ENCODE measurements at places on chromosomes 7 and 10. TPM values are rescaled to one million over a fixed set of nuclear protein-coding genes. Genes with fewer than 3 reads are reported as not detected.

Gene CTAGE8
- total RNA-seq: 1.4 TPM

Gene VPS37D
- total RNA-seq: 6.6 TPM

Gene CHN2
- total RNA-seq: 0.56 TPM

Gene MRM2
- 17.7 TPM for total RNA-seq

Gene SHH
- total RNA-seq: not detected

Gene NKX2-3
- not detected for total RNA-seq

Gene SPDYE2
- not detected for total RNA-seq

Gene CYP2C19
- total RNA-seq: 0.12 TPM

Gene ZNF777
- 15.2 TPM for total RNA-seq

Gene PIP
- total RNA-seq: not detected

Gene ADAM8
- total RNA-seq: 2.3 TPM

Gene ZPBP
- total RNA-seq: not detected

GRCh38 chr10:106795619-106796018, 368.9 kb downstream of the SORCS1 start:
- no peak overlapping the region for H3K4me3 ChIP-seq
- no peak overlapping the region for H3K27ac ChIP-seq
- H3K36me3 ChIP-seq: no peaks in the 10 kb centered on the region
- H3K27me3 ChIP-seq: peaks cover 6% of the 10 kb centered on the region

DNA sequence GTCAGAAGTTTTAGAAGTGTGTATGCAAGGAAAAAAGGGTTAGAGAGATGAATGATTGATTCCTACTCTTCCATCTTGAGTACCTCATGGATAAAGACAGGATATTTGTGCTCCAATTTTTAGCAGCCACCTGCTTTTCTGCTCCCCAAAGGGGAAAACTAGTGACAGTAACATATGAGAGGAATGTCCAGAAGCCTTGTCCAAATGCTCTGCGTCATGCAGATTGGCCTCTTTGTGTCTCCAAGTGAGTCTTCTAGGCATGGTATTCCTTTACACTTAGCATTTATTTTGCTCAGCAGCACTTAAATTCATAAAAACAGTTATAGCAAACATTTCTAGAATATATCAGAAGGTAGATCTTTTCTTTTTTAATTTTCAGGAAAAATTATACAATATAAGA, 306.8 kb downstream of the CNTNAP2 start:
- H3K4me1 ChIP-seq: no peaks in the 10 kb centered on the region
- DNase-seq: no peak
- H3K27ac ChIP-seq: no peak overlapping the region

GRCh38 chr10:74755273-74755672, 71.1 kb upstream of the KAT6B start:
- no peaks in the 10 kb centered on the region for H3K36me3 ChIP-seq
- no peak for DNase-seq
- no peak overlapping the region for H3K4me3 ChIP-seq
- H3K27me3 ChIP-seq: no peaks in the 10 kb centered on the region
- H3K27ac ChIP-seq: no peak overlapping the region
- no peaks in the 10 kb centered on the region for H3K4me1 ChIP-seq

DNA sequence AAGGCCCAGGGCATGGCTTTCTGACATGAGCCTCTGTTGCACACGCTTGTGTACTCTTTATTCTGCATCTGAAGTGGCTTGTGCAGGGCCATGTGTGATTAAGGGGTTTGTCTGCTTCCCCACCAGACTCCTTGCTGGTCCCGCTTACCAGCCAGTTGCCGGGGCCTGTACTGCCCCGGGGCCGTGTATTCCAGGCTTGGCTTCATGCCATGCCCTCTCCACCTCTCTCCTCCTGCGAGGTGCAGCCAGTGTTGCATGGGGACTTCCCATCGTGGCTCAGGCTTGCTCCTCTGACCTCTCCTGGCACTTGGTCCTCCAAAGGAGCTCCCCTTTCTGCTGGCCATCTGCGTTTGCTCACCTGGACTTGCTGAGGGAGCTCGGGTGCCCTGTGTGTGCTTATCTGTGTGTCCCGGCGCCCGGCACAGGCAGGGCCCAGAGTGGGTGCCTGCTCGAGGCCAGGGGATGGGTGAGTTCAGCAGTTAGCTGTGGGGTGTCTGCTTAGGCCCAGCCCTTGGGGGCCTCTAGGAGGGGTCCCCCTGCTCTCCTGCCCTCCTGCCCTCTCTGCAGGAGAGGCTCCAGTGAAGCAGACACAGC, 11.0 kb upstream of the C10orf143 start:
- no peak overlapping the region for H3K27ac ChIP-seq
- H3K4me3 ChIP-seq: no peak overlapping the region
- no peaks in the 10 kb centered on the region for H3K36me3 ChIP-seq
- H3K4me1 ChIP-seq: no peaks in the 10 kb centered on the region

GRCh38 chr7:31500656-31501055, 13.2 kb upstream of the ITPRID1 start:
- DNase-seq: no peak
- no peak overlapping the region for H3K4me3 ChIP-seq
- H3K27ac ChIP-seq: no peak overlapping the region
- no peaks in the 10 kb centered on the region for H3K36me3 ChIP-seq

DNA sequence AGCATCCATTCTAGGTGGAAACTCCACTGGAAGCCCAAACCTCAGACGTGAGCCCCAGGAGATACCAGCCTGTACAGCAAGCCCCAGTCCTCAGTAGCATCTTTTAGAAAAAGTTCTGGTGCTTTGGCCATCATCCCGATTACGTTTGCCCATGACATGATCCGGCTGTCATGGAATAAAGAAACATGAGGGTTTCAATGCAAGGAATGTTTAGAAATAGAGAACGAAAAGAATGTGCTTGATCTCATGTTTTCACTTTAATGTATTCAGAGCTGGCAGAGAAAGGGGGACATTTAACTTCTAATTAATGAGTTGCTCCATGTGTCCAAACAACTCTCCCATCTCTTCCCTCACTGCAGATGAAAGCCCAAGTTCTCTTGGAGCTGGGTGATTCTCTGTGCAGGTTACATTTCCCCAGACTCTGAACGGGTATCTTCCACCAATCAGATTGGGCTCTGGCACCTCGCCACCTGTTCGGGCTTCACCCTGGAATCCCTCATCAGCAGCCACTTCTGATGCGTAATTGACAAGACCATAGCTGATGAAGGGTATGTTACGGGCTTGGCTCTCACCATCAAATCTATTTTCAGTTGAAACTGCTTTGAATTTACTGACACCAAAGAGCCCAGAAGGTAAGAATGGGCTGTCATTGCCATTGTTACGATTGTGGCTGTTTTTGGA, 165.3 kb downstream of the PLXNA4 start:
- no peak for DNase-seq
- H3K27me3 ChIP-seq: no peaks in the 10 kb centered on the region
- no peak overlapping the region for H3K4me3 ChIP-seq
- peaks cover 67% of the 10 kb centered on the region for H3K4me1 ChIP-seq

- no peak for DNase-seq
- H3K4me3 ChIP-seq: no peak overlapping the region
- no peak overlapping the region for H3K27ac ChIP-seq
- peaks cover 13% of the 10 kb centered on the region for H3K27me3 ChIP-seq
- H3K36me3 ChIP-seq: no peaks in the 10 kb centered on the region
These were observed 32.1 kb upstream of the CNNM1 start for GRCh38 chr10:99297033-99297432.

DNA sequence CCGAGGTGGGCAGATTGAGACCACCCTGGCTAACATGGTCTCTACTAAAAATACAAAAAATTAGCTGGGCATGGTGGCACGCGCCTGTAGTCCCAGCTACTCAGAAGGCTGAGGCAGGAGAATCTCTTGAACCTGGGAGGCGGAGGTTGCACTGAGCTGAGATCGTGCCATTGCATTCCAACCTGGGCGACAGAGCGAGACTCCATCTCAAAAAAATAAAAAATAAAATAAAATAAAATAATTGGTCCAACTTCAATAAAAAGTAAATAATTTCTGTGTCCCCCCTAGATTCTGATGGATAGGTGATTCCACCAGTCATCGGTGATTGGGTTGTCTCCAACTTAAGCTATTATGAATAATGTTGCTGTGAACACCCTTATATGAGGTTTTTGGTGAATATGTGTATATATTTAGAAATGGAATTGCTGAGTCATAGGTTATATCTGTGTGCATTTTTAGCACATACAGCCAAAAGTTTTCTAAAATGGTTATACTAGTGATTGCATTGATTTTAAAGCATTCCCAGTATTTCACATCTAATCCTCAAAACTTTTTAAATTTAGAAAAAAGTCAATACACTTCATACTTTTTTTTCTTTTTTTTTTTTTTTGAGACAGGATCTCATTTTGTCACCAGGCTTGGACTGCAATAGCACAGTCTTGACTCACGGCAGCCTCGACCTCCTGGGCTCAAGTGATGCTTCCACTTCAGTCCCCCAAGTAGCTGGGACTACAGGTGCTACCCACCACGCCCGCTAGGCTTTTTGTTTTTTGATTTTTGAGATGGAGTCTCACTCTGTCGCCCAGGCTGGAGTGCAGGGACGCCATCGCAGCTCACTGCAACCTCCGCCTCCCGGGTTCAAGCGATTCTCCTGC, 13.7 kb upstream of the SRPK2 start:
- H3K27ac ChIP-seq: no peak overlapping the region
- H3K4me3 ChIP-seq: no peak overlapping the region
- H3K27me3 ChIP-seq: no peaks in the 10 kb centered on the region
- DNase-seq: no peak

DNA sequence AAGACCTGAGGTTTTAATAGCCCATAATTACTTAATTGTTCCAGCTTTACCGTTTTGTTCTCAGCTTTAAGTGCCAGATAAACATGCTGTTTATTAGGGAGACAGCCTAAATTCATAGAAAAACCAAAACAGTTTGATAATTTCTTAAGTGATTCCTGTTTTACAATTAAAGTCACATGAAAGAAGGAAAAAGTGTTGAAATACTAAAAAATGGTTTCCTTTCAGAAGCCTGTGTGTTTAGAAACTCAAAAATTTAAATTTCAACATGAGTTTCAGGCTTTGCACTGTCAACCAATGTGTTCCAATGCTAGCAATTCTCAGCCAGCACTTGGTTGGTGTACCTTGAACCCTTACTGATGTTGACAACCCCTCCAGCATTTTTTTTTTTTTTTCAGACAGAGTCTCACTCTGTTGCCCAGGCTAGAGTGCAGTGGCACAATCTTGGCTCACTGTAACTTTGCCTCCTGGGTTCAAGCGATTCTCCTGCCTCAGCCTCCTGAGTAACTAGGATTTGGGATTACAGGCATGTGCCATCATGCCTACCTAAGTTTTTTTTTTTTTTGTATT, 135.3 kb downstream of the ICA1 start:
- DNase-seq: no peak
- no peaks in the 10 kb centered on the region for H3K4me1 ChIP-seq
- no peak overlapping the region for H3K4me3 ChIP-seq
- no peaks in the 10 kb centered on the region for H3K36me3 ChIP-seq
- H3K27ac ChIP-seq: no peak overlapping the region
- H3K27me3 ChIP-seq: peaks cover 3% of the 10 kb centered on the region

- H3K27me3 ChIP-seq: no peaks in the 10 kb centered on the region
- peaks cover 42% of the 10 kb centered on the region for H3K36me3 ChIP-seq
- peak overlapping the region; percentile 60 for H3K27ac ChIP-seq
- H3K4me1 ChIP-seq: peaks cover 7% of the 10 kb centered on the region
These were observed 25.6 kb downstream of the ANKMY2 start for GRCh38 chr7:16619979-16620408.

- H3K27me3 ChIP-seq: no peaks in the 10 kb centered on the region
- H3K36me3 ChIP-seq: peaks cover 5% of the 10 kb centered on the region
- no peak overlapping the region for H3K27ac ChIP-seq
These were observed 6.9 kb upstream of the PSMG3 start for GRCh38 chr7:1576521-1577253.

DNA sequence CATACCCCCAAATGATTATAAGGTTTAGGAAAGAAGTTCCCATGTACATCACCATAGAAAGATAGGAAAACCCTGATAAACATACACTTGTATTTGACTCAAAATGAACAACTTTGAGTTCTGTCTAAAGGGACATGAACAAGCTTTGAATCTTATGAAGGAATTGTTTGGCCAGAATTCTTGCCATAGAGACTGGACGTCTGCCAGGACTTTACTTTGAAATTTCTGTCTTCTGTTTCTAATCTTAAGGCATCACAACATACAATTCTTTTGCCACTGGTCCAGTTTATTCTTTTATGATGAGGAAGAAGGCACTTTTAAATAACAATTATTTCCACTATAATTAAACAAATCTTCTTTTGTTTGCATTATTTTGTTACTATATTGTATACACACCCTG, 26.2 kb upstream of the CYP26C1 start:
- no peak for DNase-seq
- H3K4me3 ChIP-seq: no peak overlapping the region
- H3K27ac ChIP-seq: no peak overlapping the region
- no peaks in the 10 kb centered on the region for H3K36me3 ChIP-seq
- peaks cover 49% of the 10 kb centered on the region for H3K4me1 ChIP-seq

DNA sequence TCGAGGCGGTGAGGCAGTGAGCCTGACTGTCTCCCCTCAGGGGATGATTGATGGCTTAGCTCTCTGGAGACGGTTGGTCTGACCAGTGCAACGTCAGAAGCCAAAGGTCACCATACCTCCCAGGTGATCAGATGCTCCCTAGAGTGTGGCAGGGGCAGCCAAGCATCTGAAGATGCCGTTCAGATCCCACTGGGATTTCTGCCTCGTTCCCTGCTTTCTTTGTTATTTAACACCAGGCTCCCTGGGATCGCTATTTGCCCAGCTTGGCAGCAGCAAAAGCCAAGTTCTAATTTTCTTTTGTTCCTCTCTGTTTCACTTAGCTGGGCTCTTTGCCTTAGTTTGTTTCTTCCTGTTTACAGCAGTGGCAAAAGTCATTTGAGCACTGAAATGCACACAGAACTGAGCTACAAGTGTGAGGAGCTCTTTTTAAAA, 53.5 kb upstream of the SVIL start:
- DNase-seq: no peak
- H3K4me3 ChIP-seq: no peak overlapping the region
- peaks cover 30% of the 10 kb centered on the region for H3K4me1 ChIP-seq
- no peaks in the 10 kb centered on the region for H3K27me3 ChIP-seq
- H3K27ac ChIP-seq: peak overlapping the region; percentile 60

DNA sequence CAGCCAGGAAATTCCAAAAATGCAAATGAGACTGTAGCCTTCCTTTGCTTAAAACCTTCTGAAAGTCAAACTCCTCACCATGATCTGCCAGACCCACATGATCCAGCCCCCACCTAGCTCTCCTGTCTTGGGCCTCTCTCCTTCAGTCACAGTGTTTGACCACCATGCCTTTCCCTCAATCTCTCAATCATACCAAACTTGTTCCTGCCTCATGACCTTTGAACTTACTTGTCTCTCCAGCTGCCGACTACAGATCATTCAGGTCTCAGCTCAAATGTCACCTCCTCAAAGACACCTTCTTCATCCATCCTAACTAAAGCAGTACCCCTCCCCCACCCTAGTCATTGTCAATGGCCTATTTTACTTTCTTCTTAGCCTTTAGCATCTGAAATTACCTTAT, 9.3 kb upstream of the ADD3 start:
- no peaks in the 10 kb centered on the region for H3K27me3 ChIP-seq
- H3K36me3 ChIP-seq: no peaks in the 10 kb centered on the region
- no peak for DNase-seq
- no peak overlapping the region for H3K4me3 ChIP-seq
- H3K4me1 ChIP-seq: peaks cover 27% of the 10 kb centered on the region

DNA sequence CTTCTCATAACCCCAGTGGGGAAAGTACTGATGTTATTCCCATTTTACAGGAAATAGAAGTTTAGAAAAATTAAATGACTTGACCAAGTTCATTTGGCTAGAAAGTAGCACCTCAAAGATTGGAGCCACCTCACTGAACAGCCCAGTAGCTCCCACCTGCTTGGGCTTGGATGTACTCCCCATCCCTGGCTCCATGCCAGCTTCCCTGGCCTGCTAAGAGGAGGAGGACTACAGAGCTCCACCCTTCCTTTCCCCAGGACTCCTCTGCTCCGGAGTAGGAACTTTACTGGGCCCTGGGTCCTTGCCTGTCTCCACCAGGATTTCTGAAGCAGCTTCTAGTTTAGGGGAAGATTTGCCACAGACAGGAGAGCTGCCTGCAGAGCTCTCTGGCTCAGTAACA, 3.1 kb downstream of the HPS6 start:
- H3K4me1 ChIP-seq: peaks cover 22% of the 10 kb centered on the region
- no peak for DNase-seq
- peaks cover 1% of the 10 kb centered on the region for H3K36me3 ChIP-seq
- no peak overlapping the region for H3K4me3 ChIP-seq
